Hindlimb muscle (tissue), 1 donor: ENCODE measurements at places on chromosomes 5 and 9. TPM values are rescaled to one million over a fixed set of nuclear protein-coding genes. Genes with fewer than 3 reads are reported as not detected.

DNA sequence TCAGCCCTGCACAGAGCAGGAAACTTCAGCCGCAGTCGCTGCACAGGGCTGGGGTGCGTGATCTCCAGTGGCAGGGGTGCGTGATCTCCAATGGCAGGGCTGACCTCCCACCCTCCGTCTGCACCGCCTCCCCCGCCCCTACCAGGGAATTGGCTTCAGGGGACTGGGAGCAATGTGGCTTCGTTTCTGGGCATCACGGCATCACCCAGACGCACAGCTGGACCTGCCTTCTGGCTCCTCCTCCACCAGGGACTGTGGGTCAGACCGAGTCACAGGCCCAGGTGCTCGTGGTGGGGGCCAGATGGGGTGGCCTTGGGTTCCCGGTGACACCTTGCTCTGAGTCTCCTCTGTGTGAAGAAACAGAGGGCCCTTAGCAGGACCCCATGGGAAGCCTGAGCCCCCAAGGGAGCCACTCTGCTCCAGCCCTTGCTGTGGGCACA is 51.1 kb downstream of the AHRR start:
- DNase-seq: no peak

DNA sequence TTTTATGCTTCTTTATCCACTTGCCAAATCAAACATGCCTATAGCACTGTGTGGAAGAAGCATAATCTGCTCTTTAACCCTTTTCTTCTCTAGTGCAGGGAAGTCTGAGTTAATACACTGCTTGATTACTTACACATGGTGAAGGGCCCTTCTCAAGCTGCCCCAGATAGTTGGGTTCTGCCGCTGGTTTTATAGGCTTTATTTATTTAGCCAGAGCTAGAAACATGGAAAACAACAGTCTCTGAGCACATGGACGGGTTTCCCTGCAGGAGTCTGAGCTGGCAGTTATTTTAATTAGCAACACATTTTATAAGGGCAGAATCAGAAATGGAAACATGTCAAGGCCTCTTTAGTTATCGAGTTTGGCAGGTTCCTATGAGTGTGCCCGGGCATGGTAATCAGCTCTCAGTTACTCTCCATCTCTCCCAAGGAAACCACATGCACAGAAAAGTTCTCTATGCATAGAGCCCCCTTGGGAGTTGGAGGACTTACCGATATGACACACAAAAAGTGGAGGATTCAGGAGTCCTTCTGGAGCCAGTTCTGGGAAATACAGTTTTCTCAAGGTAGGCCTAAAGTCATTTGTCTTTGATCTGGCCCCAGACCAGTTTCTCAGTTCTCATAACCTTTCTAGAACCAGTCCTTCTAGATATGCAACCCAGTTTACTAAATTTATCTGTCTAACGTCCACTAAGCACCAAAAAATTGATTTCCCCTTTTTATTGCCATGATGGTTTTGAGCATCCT is 564.8 kb downstream of the ACTL7B start:
- no peak for DNase-seq

DNA sequence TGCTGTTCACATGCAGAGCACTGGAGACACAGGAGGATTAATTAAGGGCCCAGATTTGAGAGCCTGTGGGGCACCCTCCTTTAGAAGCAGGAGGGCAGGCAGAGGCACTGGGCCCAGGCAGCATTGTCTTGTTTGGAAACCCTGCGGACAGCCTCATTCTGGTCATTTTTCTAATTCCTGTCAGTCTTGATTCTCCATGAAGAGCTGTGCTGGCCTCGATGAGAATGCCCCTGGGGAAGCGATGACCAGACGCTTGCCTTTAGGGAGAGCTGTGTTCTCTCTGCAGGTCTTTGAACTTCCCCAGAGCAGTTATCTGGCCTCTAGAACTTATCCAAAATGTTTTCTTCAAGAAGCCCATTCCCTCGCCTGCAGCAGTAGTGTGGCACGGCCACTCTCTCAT is 117.8 kb upstream of the PTCH1 start:
- no peak for DNase-seq

DNA sequence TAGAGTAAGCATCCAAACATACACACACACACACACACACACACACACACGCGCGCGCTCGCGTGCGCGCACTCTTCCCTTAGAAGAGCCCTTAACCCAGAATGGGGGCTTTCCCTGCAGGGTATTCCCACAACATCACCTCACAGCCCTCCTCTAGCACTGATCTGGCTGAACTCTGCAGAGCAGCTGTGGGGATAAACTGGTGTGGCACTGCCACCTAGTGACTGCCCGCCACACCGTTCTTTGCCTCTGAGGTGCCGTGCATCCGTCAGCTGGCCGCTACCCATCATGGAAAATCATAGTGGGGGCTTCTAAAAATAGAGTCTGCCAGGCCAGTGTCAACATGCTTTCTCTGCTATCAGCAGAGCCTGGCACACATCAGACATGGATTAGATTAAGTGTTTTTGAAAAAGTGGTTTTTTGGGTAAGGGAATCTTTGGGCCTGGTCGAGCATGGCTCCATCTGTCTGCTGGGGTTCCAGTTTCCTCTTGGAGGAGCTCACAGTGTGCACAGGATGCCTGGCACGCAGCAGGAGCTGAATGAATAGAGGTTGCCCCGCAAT is 88.1 kb downstream of the KCNN2 start:
- peak; percentile 81 for DNase-seq

DNA sequence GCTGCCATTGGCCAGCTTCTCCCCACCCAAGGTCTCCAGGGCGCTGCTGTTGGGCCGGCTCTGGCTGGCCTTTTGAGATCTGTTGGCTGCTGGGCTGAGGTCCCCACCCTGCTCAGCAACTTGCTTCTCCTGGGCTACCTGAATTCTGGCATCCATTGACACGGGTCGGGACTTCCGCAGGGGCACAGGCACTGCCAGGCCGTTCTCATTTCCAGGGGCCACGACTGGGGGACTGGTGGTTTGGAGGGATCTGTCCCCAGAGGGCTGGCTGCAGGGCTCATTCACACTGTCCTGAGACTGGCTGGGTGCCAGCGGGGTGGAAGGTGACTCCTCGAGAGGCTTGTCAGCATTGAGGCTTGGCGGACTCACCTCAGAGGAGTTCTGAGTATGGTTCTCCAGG is 87.1 kb upstream of the FBXW11 start:
- no peak for DNase-seq

DNA sequence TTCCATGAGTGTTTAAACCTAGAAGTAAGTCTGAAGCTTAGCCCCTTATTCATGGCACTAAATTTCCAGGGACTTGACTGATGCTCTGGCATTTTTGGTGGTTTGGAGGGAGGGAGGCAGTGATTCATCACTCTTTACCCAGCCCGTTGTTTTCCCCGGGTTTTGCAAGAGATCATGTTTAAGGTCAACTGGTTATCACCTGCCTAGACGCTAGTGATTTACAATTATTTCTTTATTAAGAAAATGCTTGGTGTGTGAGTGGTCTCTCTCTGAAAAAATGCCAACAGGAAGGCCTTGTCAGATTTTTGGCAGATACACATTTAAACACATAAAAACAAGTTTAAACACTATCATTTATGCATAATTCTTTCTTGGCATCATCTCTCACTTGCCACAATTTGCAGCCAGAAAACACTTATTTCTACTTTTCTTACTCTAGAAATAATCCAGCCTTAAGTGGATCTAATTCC is 737.9 kb upstream of the ZNF608 start:
- no peak for DNase-seq

GRCh38 chr9:81537964-81538363 is 151.4 kb downstream of the TLE1 start:
- no peak for DNase-seq

ISL1 gene
- polyA plus RNA-seq: 0.28 TPM

CCNJL gene
- polyA plus RNA-seq: 6.3 TPM

GRCh38 chr9:77556396-77556795 is 91.7 kb downstream of the GNA14 start:
- no peak for DNase-seq

FOXI1 gene
- polyA plus RNA-seq: not detected

DNA sequence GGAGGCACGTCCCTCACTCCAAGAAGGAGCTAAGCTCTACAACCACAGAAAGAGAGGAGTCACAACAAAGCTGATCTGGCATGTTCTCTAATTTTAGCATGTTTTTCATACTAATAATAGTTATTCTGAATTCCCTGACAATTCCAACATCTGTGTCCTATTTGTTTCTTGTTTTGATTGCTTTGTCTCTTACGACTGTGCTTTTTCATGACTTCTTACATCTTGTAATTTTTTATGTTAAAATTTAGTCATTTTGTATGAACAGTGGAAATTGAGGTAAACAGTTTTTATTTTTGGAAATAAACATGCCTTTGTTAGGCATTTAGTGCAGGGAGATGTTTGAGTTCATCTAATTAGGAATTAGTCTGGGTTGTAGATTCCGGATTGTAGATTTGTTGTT is 668.1 kb upstream of the EDIL3 start:
- no peak for DNase-seq

- DNase-seq: no peak
Measured at GRCh38 chr9:81534138-81534875, 155.0 kb downstream of the TLE1 start.

- DNase-seq: no peak
Measured at GRCh38 chr9:114696814-114697544, 15.0 kb upstream of the TEX48 start.

DNA sequence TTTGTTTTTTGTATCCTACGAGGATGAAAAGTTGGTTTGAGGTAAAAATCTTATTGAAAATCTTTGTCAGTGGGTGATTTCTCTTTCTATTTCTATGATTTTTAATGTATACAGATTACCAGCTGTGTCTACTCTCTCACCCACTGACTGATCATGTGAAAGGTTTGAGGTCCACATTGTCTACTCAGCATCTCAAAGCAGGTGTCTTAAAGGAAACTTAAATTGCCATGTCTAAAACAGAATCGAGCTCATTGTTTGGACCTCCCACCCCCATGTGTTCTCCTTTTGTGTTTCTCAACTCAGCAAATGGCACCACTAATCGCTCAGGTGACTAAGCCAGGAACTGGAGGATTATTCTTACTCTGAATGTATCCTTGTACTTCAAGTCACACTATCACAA is 121.5 kb downstream of the YTHDC2 start:
- no peak for DNase-seq

- DNase-seq: no peak
Measured at GRCh38 chr9:100865648-100866047, 162.9 kb upstream of the PLPPR1 start.

CKMT2 gene
- 75.1 TPM for polyA plus RNA-seq

GRCh38 chr5:173155912-173156311 is 11.6 kb downstream of the BNIP1 start:
- peak; percentile 5 for DNase-seq
